Right renal cortex interstitium (tissue), 3 donors: ENCODE measurements at places on chromosomes 1 and 21.

DNA sequence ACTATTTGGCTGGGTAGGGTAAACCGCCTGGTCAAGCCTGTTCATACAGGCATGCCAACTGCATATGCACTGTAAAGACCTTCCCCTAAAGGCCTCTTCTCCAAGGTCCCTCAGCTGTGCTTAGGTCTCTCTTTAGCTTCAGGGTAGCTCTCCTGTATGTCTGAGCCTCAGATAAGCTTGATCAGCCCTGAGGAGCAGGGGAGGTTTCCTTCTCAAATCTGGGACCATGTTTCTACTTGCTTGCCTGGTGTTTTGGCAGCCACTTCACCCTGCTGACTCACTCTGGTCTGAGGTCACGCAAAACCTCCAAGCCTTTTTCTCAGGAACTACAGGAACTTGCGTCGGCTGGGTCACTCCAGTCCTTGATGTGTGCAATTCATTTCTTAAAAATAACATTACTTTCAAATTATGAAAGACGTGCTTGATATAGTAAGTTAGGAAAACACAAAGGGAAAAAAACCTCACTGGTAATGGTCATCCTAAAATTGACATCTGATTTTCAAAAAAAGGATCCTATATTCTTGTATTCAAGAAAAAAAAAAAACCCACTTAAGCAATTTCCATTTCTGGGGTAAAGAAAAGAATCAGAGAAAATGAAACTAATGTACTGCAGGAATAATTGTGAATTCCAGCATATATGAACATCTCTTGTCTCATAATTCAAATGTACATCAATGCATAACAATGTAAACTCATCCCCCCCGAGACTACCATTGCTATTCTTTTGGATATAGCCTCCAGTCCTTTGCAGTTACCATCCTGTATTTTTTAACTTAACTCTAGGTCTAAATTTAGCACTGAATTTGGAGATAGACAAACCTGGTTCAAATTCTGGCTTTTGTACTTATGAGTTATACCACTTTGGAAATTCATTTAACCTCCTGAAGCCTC is 24.8 kb upstream of the RNF19B start:
- DNase-seq = no peak

DNA sequence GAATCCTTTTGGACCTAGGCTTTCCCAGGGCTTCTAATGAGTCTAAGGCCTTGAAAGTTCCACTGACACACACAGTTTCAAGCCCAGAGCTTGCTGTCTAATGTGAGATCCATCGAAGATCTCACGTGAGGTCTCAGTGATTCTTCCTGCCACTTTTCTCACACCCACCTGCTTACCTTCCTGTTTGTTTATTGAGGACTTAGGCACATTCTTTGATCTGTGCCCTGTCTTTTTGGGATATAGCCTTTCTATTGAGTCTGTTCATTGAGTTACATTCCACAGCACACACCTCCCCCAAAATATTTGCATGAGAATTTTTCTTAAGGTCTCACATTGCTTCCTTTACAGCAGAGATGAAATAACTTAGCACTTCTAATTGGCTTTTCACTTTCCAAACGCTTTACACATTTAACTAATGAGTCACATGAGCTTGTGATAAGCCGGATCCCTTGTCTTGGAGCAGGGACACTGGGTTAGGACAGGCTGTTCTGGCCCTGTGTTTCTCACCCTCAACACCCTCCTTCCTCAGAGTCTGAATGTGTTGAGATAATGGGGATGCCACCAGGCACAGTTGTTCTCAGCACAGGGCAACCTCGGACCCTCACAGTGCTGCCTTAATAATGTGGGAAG is 288.3 kb downstream of the TM2D1 start:
- no peak for DNase-seq

DNA sequence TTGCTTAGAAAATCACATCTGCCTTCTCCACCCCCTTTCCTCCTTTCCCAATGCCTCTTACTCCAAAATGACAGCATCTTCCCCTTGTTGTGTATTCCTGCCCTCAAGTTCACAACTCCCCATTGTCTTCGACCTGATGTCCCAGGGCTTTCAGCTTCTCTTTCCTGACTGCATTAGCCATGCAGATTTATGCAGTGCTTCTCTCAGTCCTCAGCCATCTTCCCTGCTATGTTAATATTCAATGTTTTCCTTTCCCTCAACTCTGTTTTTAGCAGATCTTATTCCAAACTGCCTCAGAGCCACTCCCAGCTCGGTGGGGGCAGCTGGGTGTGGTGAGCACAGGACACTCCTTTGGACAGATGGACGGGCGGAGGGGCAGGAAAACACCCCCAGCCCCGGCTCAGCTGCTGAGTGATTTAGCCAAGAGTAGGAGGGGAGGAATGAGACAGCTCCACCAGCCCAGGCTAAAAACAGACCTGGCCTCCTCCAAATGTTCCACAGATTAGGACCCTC is 71.0 kb downstream of the CD2 start:
- no peak for DNase-seq

- no peak for DNase-seq
Observed at GRCh38 chr1:115241309-115241708, 96.7 kb downstream of the NGF start.

DNA sequence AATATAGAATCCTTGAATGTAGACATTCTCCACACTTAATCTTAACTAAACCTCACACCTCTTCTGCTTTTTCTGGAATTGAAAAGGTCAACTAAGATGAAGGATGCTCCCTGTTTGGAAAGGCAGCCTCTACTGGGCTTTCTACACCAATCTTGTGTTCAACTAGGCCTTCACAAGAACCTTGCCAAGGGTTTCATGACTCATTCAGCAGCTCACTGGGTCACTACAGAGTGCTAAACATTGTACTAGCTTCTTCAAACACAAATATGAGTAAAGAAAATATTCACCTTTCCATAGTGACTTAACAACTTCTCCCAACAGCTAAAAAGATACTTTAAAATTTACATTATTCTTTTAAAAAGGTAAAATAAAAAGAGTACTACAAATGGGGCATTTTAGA is 135.3 kb upstream of the PRMT6 start:
- no peak for DNase-seq

- DNase-seq = no peak
Observed at GRCh38 chr1:26126321-26127084, 14.9 kb downstream of the PDIK1L start.

DNA sequence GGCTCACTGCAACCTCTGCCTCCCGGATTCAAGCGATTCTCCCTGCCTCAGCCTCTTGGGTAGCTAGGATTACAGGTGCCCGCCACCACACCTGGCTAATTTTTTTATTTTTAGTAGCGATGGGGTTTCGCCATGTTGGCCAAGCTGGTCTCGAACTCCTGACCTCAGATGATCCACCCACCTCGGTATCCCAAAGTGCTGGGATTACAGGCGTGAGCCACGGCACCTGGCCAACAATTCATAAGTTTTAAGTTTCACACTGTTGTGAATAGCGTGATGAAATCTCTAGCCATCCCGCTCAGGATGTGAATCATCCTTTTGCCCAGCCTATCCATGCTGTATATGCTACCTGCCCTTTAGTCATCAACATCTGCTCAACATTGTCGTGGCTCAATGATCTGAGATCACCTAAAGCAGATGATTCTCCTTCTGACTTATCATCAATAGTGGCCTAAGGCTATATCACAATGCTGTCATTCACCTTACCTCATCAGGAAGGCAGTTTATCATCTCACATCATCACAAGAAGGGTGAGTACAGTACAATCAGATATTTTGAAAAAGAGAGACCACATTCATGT is 2.6 kb downstream of the PFDN2 start:
- DNase-seq = no peak

DNA sequence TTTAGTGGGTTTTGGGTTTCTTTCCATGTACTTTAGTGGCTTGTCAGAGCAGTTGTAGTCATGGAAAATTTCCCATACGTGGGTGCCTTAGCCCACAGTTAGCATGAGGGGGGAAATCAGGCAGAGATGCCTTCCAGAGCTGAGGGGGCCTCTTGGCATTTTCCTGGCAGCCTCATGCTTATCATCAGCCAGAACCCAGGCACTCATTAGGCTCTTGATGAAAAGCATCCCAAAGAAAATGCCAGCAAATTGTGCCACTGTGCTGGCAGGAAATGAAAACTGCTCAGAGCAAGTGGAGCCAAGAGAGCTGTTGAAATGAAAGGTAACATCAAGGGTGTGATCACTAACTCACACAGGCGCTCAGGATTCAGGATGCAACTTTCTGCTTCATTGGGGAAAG is 128.0 kb downstream of the TNNI3K start:
- no peak for DNase-seq

GRCh38 chr1:221022331-221022730 is 143.1 kb downstream of the HLX start:
- DNase-seq = no peak

GRCh38 chr1:200075938-200076546 is 48.5 kb downstream of the NR5A2 start:
- no peak for DNase-seq

DNA sequence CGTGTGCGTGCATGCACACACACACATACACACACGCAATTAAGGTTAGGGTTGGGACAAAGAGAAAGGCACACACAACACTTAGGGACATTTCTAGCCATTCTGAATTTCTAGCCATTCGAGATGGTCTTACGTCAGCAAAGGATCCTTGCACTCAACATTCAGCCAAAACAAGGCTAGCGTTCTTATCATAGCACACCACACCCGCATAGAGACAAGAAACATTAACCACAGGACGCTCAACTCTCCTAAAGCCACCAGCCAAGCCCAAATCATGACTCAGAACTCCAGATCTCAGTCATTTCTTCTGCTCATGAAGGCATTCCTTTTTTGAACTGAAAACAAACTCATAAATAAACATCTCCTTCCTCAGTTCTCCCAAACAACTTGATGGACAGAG is 106.8 kb downstream of the LMO4 start:
- DNase-seq = no peak

GRCh38 chr1:2091611-2092604 is 41.7 kb downstream of the PRKCZ start:
- DNase-seq = no peak

GRCh38 chr1:52556641-52557360 is 3.9 kb upstream of the TUT4 start:
- DNase-seq = no peak

DNA sequence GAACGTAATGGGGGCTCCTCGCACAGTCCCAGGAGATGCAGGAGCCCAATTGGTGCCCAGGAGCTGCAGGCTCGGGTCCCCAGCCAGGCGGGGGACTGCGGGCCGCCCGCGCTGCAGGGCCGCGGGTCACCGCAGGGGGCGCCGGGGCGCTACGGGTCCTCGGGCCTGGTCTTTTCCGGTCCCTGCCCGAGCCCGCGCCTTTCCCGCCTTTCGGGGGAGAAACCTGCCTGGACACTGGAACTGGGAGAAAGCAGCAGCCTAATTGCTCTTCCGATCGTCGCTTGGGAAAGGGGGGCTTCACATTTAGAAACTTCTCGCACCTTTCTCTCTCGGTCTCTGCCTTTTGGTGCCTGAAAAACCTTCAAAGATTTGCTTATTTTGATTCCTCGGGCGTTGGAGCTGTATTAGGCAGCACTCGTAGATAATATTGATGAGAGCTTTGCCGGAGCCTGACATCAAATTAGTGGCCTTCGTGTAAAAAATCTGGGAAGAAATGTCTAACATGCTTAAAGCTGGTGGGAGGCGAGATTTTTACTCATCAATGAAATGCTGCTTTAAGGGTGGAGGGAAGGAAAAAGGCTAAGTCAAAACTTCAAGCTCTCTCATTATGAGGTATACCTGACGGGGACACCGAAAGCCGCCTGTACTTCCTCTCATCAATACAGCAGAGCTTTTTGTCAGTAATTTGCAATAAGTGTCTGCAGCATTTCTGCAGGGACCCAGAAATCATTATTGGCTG is 12.6 kb upstream of the BARHL2 start:
- DNase-seq = no peak

- DNase-seq = no peak
Observed at GRCh38 chr1:163981500-163982030, 577.4 kb upstream of the PBX1 start.

GRCh38 chr1:166322470-166322869 is 155.7 kb upstream of the FAM78B start:
- no peak for DNase-seq

- no peak for DNase-seq
Observed at GRCh38 chr1:51439895-51440294, 79.2 kb downstream of the EPS15 start.

DNA sequence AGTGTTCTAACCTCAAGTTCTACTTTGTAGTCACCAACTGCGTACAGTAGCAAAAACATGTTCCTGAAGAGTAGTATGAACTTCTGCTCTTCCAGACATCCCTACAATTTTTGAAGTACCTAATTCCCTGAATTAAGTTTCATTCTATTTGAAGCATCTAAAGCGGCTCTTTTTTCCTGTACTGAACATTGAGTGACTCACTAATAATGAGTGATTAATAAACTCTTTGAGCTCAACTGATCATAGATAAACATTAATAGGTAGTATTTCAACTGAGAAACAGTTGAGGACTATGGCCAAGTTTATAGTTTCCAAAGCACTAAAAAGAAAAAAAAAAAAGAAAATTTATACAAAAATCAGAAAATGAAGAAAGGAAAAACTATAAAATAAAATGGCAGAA is 683.1 kb downstream of the LTN1 start:
- DNase-seq = no peak

DNA sequence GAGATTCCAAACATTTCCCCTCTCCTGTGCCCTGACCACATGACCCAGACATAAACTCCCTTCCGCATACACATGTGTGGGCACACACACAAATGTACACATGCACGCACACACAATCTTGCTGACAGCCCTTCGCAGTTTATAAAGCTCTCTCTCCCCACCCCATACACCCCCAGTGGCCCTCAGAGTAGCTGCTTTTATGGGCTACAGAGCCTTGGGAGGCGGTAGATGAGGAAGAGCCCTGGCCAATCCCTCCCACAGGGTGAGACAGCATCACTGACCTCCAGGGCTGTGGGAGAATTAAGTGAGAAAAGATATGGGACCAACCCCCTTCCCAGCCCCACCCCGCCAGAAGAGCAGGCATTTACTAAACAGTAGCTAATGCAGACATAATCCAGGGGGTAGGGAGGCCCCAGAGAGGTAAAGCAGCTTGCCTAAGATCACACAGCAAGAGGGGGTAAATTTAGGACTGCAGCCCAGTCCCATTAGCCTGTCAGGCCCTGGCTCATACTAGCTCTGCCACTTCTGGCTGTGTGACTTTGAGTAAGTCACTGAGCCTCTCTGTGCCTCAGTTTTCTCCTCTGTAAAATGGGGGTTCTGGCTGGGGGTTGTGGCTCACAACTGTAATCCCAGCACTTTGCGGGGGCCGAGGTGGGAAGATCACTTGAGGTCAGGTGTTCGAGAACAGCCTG is 5.1 kb downstream of the SDC3 start:
- no peak for DNase-seq

- DNase-seq = no peak
Observed at GRCh38 chr1:18093646-18094045, 14.0 kb upstream of the IGSF21 start.

- no peak for DNase-seq
Observed at GRCh38 chr1:26474818-26475217, 2.6 kb downstream of the HMGN2 start.

GRCh38 chr1:165842671-165843129 is 15.3 kb downstream of the UCK2 start:
- DNase-seq = no peak

- DNase-seq = no peak
Observed at GRCh38 chr1:68495968-68496679, 758 bp downstream of the DEPDC1 start.

GRCh38 chr1:52927212-52928014 is at the start of gene SCP2:
Gene SCP2, plus strand, starts transcription at chr1:52927276. Its CDS starts 121 bp downstream, at chr1:52927397.
- no peak for DNase-seq
